ENCODE measurements at places on chromosomes 1 and 21.

DNA sequence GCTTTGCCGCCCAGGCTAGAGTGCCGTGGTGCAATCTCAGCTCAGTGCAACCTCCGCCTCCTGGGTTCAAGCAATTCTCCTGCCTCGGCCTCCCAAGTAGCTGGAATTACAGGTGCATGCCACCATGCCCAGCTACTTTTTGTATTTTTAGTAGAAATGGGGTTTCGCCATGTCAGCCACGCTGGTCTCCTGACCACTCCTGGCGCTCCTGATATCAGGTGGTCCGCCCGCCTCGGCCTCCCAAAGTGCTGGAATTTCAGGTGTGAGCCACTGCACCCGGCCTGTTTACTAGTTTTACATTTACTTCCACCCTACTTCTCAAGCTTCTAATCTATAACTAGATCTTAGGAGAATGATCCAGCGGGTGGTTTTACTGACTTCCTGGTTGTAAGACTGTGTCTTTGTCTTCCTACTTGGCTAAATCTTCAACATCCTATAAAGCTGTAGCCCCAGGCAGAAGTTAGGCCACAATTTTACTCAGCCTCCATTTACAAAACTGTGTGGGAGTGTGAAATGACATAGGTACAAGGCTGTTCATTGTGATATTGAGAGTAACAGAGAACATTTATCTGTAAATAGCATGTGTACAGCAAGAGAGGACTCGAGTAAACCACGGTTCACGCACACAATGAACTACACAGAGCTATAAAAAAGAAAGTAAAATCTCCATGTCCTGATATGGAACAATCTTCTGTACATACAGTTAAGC lies 9.6 kb upstream of the POU2F1 start:
- no peak for DNase-seq

DNA sequence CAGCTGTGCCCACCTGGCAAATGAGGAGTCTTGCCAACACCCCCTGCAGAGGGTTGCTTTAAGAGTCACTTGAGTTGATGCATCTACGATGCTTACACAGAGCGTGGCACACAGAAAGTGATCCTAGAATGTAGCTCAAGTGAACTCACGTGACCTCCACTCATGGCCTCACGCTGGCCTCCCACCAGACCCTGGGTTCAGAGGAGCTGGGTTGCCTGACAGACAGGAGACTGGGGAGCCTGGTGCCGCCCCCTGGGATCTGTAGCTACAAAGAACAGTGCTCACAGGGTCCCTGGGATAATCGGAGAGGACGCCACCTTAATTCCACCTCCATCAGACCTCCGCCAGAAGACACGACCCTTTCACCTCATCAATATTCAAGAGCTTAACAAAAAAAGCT lies 81.4 kb upstream of the CASZ1 start:
- DNase-seq, result no peak

DNA sequence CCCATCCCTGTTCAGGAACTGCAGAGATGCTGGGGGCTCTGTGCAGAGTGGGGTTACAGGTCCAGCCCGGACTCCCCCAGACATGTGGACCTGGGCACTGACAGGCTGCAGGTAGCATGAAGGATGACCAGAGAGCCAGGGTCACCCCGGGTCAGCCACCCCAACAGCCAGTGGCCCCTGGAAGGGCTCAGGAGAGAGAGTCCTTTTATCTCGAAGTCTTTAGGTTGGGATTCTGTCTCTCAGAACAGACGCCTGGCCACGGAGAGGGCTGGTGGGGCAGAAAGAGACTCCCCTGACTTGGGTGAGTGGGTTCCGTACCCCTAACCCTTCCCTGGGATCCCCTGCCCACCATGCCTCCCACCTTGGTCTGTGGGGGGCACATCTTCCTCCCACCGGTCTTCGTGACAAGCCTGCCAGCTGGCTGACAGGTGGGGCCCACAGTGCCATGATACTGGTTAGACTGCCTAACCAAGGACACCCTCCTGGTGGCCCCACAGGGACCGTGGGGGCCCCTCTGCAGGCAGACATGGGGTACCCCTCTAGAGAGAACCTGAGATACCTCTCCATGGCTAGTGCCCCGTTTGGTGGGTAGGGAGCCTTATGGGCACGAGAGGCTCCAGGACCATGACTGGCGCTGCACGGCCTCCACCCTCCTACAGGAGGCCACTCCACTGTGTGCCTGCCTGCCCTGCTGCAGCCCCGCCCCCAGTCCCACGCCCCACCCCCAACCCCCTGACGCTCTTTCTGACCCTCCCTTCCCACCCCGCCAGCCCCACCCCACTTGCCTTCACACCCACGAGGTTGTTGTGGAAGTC lies 24.2 kb downstream of the WNT9A start:
- DNase-seq, result no peak

DNA sequence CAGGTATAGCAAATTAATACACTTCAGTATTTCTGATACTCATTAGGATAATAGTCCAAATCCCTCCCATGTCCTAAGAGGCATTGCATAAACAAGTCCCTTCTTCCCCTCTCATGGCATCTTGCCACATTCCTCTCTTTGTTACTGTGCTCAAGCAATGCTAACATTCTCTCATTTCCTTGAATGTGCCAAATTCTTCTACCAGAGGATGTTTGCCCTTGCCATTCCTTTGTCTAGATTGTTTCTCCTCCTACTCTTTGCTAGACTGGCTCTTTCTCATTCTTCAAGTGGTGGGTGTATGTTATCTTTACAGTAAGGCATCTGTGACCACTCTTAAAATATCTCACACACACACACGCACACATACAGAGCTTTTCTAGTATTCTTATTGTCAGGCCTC lies 621.0 kb upstream of the CXADR start:
- DNase-seq, result no peak

- no peak for DNase-seq
Measured at GRCh38 chr1:238826891-238827290, 559.5 kb upstream of the CHRM3 start.

GRCh38 chr1:55634516-55634915 lies 419.4 kb upstream of the USP24 start:
- DNase-seq, result no peak

DNA sequence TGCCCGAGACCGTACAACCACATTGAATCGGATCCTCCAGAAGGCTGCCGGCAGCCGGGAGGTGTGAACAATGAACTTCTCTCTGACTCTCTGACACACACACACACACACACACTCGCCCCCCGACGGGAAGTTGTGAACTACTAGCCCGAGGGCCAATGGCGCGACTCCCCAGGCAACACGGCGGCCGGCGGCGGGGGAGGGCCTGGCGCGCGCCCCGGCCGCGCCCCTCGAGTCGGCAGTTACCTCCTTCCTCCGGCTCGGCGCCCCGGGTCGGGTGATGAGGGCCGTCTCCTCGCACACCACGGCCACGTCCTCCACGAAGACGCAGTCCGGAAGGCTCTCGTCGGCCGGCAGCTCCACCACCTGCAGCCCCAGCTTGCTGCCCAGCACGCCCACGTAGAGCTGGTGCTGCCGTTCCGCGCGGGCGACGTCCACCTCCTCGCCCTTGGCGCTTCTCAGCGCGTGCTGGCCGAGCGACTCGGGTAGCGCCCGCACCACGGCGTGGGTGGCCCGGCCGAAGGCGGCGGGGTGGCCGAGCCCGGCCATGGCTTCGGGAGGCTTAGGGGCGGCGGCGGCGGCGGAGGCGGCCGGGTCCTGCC lies 361 bp downstream of the DDAH1 start:
- no peak for DNase-seq

DNA sequence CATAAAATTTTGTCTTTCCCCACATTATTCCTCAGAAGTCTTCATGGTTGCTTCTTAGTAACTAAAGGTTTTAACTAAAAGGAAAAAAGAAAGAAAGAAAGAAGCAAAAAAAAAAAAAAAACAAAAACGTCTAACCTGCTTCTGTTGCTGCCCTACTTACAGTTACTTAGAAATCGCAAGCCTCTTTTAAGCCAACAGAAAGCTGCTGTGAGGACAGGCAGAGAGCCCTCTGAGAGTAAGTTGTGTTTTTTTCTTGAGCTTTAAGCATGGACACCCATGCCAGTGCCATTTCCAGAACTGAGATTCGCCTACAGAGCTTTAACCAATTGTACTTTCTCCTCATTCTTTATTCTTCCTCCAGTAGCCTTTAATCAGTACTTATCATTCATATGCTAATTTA lies 25.6 kb upstream of the RGS1 start:
- DNase-seq, result no peak

DNA sequence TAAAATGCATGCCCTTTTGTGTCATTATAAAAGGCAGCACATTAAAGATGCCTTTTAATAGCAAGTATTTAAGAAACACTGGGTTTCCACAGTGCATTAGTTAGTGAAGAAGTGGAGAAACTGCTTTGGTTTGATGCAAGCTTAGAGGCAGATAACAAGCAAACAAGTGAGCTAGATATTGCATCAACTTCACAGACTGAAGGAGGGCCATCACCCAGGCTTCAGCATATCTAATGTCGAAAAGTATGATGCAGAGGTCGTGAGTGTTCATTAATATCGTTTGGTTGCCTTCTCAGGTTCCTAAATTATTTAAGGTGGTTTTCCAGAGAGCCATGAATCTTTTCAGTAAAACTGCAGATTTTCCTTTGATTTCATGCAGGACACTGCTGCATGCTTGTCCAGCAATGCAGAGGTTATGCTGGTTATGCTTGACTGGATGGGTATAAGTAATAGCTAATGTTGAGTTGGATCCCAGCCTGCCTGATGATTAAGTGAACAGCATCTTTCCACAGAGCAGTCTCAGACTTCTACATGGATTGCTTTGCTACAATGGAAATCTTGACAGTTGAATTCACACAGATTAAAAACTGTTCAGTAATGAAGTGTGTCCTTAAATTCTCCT lies 69.7 kb upstream of the IPO9 start:
- DNase-seq, result no peak

DNA sequence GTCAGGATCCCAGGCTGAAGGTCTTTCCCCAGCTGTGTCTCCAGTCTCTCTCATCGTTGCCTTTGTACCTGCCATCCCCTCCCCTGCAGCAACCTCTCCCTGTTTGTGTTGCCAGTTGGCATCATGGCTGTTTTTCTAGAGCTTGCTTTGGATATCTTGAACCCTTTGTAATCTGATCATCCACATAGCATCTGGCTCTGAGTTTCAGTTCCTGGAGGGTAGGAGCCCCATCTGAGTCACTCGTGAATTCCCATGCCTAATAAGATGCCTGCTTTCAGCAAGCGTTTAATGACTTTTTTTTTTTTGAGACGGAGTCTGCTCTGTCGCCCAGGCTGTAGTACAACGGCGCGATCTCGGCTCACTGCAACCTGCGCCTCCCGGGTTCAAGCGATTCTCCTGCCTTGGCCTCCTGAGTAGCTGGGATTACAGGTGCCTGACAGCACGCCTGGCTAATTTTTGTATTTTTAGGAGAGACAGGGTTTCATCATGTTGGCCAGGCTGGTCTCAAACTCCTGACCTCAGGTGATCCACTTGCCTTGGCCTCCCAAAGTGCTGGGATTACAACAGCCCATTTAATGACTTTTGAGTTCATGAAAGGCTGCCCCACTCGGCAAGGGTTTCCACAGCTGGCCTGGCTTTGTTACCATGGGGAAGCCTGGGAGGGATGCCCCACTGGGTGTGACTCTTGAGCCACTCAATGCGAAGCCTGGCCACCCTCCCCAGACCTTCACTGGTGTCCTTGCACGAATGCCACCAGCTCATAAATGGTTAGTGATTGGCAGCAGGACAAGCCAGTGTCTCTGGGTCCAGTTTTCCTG lies 11.9 kb downstream of the ALPL start:
- DNase-seq, result no peak

GRCh38 chr1:34930702-34931071 lies 1.2 kb upstream of the DLGAP3 start:
- no peak for DNase-seq

DNA sequence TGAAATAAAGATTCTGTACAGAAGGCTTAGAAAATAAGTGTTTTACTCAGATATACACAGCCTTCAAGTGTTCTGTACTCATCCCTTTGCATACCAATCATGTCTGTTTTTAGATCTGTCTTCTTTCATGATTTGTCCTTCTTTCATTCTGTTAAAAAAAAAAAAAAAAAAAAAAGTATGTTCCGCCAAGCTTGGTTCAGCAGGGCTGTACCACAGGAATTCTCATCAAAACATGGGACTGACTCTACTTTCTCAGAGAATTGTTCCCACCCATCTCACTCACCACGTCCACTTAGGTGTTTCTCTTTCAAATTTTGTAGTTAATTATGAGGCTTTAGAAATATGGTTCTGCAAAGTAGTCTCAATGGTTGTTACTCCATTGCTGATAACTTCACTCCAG lies 119.0 kb downstream of the AK5 start:
- DNase-seq, result no peak

DNA sequence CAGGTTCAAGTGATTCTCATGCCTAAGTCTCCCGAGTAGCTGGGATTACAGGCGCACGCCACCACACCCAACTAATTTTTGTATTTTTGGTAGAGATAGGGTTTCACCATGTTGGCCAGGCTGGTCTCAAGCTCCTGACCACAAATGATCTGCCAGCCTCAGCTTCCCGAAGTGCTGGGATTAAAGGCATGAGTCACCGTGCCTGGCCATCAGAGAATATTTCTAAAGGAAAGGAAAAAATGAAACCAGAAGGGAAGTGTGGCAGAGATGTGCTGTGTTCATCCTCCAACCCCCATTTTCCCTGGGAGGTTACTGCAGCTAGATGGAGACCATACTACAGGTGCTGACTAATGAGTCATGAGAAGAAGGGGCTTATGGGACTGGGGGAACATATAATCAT lies 964.1 kb downstream of the TTLL7 start:
- no peak for DNase-seq

- no peak for DNase-seq
Measured at GRCh38 chr1:42734201-42735035, 5.6 kb downstream of the CLDN19 start.

DNA sequence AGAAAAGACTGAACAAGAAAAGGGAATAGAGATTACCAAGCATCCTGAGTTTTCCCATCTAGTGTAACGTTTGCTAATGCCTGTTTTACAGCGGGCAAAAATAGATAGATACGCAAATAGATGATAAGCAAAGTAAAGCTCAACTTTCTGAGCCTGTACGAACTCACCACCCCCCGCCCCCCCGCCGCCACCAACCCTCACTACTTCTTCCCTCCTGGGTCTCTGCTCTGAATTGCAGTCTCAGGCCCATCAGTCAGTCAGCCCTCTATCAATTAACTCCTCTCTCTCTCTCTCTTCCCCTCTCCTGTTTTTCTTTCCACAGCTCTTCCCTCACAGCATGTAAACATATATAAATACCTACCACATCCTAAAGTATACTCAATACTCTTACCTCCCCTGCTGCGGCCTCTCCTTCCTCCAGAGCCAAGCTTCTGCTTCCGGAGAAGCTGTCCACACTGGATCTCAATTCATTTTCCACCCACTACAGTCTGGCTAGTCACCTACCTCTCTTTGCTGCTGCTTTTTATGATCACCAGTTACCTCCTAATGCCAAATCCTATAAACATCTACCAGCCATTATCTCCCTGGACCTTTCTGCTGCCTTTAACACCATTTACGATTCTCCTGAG lies 64.6 kb downstream of the CAPN2 start:
- no peak for DNase-seq

GRCh38 chr1:81682490-81682889 lies 118.2 kb upstream of the ADGRL2 start:
- no peak for DNase-seq

- no peak for DNase-seq
Measured at GRCh38 chr1:115829947-115830346, 11.0 kb downstream of the NHLH2 start.

GRCh38 chr1:25033030-25033827 lies 103.2 kb upstream of the RUNX3 start:
- no peak for DNase-seq

- DNase-seq, result peak; percentile 67
Measured at GRCh38 chr1:54095546-54096226, 42.3 kb downstream of the TCEANC2 start.
